Activated T-cell treated with anti-CD3 and anti-CD28 coated beads for 48 hours (primary cell): ENCODE measurements at places on chromosomes 12 and 14.

DNA sequence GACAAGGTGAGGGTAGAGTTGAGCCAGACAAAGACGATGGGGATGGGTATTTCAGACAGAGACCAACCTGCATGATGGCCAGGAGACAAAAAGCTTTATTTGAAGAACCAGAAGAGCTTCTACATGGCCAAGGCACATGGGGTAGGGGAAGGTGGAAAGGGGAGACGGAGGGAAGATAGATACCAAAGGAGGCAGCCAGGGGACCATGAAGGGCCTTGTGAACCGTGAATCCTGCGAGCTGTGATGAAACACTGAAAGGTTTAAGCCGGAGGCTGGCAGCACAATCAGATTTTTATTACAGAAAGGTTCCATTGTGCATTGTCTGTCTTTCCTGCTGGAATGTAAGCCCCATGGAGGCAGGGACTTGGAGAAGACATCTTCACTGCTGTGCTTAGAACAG lies 72.4 kb downstream of the PLXNC1 start:
- no peak for DNase-seq

GRCh38 chr12:5809586-5809985 lies 135.5 kb downstream of the ANO2 start:
- no peak for DNase-seq

- no peak for DNase-seq
Measured at GRCh38 chr12:28374556-28374955, 184.3 kb downstream of the CCDC91 start.

DNA sequence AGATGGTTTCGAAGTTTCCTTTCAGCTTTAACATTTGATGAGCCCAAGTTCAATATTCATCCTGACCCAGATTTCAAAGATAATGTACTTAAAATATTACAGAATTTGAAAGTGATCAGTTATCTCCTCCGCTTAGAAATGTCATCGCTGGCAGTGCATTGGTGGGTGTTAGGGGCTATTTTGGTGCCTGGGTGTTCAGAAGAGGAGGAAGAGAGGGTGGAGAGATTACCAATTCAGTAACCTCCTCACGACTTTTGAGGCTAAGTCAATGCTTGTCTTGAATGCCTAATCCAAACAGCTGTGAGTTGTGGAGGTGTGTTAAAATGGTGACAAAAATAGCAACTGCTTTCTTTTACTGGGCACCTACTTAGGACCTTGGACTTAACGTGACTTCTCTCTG lies 13.8 kb upstream of the DGLUCY start:
- no peak for DNase-seq

GRCh38 chr12:82893896-82894295 lies 207.2 kb downstream of the TMTC2 start:
- DNase-seq: no peak

DNA sequence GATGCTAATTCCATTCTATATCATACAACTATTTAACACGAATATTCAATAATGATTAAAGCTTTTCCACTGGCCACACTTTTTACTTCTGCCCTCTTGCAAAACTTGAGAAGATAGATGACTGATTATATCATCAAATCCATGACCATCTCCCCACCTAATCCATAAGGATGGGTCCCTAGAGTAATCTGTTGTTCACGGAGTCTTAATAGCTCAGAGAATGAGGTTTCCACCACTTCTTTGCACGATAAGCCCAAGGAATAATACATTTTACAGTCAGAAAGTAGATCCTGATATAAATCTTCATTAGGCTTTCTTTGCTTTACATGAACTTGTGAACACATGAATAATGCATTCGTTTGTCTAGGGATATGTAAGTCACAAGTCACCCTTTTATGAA lies 527.2 kb downstream of the GALC start:
- DNase-seq: no peak

DNA sequence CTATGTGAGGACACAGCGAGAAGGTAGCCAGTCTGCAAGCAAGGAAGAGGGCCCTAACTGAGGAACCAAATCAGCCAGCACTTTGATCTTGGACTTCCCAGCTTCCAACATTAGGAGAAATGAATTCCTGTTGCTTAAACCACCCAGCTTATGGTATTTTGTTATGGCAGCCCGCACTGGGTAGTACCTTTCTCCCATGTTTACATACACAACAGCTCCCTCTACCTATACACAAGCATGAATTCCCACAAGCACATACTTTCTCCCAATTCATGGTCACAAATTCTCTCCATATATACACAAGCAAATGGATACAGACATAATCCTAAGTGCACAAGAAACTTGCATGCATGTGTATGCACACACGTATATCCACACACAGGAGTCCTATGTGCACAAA lies 7.4 kb downstream of the ITGB7 start:
- DNase-seq: no peak

DNA sequence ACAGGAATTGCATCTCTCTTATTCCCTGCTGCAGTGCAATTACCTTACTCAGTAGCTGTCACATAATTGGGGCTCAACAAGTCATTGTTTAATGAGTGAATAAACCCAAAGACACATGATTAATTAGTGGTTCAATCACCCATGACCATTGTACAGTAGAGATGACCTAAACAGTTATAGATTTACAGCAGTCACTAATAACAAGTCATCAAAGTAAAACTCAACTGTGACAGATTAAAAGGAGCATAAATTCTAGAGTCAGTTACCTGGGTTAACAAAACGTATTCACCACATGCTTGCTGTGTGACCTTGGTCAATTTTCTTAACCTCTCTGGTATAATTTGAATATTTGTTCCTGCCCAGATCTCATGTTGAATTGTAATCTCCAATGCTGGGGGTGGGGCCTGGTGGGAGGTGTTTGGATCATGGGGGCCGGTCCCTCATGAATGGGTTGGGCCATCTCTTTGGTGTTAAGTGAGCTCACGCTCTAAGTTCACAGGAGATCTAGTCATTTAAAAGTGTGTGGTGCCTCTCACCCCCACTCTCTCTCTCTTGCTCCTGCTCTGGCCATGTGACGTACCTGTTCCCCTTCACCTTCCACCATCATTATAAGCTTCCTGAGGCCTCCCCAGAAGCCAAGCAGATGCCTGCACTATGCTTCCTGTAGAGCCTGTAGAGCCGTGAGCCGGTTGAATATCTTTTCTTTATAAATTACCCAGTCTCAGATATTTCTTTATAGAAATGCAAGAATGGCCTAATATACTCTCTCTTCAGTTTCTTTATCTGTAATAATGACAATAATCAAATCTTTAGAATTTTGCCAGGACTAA lies 141.9 kb upstream of the PLEKHG7 start:
- no peak for DNase-seq

DNA sequence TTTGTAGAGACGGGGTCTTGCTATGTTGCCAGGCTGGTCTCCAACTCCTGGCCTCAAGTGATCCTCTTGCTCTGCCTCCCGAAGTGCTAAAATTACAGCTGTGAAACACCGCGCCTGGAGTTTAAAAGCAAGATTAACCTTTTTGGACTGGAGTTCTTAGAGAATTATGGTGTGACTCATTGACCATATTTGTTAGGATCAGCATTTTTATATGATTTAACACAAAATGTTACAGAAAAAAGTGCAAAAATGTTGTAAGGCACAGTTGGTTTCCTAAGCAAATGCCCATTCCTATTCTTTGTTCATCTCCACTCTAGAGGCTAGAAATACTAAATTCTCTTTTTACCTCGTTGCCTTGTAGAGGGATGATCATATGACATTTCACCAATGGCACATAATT lies 27.6 kb downstream of the SLC35E3 start:
- no peak for DNase-seq

- no peak for DNase-seq
Measured at GRCh38 chr14:103377522-103378037, 7.6 kb upstream of the MARK3 start.

GRCh38 chr12:31225656-31226535 lies 100.1 kb downstream of the SINHCAF start:
- DNase-seq: no peak

DNA sequence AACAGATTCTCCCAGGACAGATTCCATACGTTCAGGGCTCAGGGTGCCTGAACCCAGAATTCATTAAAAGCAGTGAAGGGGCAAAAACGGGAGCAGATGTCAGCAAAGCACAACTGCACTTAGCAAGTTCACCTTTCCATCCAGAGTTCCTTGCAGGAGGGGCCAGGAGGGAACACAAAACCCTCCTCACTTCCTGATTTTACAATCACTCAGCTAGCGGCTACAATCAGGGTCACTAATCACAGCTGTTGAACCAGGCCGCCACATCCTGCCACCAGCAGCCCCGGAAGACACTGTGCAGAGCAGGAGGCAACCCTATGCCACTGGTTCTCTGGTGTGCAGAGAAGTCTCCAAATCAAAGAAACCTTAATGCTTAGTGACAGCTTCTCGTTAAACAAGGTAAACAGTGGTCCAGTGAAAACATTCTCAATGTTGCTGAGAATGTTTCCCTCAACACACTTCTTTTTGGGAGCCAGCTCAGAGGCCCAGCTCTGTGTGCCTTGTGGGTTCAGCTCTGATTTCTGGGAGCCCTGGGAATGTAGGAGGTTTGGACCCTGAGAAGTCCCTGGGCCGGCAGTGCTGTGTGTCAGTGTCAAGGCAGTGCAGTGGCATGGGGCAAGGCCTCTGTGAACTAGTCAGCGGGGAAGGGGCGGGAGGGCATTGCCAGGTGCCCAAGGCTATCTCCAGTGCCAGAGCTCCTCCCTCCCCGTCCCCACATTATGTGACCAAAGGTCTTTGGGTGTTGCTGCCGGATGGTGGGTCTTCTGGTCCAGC lies 54.5 kb downstream of the VCPKMT start:
- peak; percentile 56 for DNase-seq

DNA sequence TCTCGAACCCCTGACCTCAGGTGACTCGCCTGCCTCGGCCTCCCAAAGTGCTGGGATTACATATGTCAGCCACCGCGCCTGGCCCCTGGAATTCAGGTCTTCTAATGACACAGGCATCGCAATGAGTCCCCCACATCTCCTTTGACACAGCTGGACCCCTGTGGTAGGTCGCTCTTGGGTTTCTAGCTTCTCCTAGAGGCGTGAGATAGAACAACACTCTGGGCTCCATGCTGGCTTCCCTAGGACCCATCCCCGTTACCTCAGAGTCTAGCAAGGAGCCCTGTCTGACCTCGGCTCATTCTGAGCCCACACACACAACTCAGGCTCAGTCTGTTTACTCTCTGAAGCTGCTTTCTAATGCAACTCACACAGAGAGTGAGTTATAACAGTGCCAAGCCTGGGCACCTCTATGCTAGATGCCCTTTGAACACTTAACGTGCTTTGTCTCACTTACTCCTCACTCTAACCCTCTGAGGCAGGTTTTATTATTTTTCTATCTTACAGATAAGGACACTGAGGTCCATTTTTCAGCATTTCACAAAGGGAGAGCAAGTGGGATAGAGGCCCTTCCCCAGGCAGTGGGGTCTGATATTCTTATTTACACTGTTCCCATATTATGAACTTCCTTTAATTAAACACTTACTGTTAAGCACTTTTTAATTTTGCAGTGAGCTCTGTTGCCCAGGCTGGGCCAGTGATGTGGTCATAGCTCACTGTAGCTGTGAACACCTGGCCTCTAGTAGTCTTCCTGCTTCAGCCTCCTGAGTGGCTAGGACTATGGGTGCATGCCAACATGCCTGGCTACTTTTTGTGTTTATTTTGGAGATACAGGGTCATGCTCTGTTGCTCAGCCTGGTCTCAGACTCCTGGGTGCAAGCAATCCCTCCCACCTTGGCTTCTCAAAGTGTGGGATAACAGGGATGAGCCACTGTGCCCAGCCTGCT lies 40.6 kb upstream of the RBM19 start:
- no peak for DNase-seq

DNA sequence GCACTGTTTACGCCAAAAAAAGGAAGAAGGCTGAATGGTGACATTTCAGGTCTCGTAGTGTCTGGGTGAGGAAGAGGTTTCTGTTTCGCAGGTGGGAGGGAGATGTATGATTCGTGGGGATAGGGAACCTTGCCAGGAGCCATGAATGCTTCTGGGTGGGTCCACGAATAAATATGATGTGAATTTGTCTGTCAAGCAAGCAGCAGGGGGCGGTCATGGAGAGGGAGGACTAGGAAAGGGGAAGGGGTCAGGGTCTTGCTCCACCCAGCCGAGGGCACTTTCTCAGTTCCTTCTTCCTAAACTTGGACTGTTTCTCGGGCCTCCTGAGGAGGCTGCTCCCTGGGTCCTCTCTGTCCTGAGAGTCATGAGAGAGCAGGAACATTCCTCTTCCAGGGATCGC lies 72.5 kb downstream of the LGMN start:
- no peak for DNase-seq

DNA sequence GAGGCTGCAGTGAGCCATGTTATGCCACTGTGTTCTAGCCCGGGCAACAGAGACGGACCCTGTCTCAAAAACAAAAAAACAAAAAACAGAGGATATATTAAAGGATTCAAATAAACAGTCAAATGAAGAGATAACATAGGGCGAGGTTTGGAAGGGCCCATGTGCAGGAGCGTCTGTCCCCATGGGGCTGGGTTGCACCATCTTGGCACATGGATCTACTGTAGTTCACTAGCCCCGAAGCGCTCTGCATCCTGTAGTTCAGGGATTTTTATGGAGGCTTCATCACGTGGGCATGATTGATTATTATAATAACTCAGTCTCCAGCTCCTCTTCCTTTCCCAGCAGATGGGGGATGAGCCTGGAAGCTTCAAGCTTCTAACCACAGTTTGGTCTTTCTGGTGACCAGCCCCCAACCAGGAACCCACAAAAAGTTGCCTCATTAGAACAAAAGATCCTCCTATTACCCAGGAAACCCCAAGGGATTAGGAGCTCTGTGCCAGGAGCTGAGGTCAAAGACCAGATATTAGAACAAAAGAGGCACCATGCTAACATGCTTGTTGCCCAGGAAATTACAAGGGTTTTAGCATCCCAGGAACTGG lies 59.9 kb downstream of the HCAR2 start:
- no peak for DNase-seq

GRCh38 chr12:82554529-82554928 lies 132.2 kb upstream of the TMTC2 start:
- DNase-seq: no peak

DNA sequence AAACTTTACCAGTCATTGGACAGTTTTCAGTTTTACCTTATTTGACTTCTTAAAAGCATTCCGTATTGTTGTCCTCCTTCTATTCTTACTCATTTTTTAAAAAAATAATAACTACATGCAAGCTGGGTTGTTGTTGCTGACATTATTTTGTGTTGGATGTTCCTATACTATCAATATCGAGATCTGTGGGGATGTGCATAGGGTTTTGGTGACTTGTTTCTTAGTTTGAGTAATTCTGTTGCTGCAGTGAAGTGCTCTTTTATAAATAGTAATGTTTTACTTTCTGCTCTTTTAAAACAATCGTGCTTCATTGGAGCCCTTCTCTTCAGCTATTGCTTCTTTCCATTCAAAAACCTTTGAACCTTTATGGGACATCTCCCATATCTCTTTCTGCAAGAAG lies 79.4 kb downstream of the METTL25 start:
- no peak for DNase-seq

- DNase-seq: no peak
Measured at GRCh38 chr14:20415782-20416206, 2.5 kb upstream of the TEP1 start.
